ENCODE measurements at places on chromosomes 5 and 9.

GRCh38 chr5:61599370-61600122, 267.5 kb downstream of the ZSWIM6 start:
- no peak for DNase-seq

DNA sequence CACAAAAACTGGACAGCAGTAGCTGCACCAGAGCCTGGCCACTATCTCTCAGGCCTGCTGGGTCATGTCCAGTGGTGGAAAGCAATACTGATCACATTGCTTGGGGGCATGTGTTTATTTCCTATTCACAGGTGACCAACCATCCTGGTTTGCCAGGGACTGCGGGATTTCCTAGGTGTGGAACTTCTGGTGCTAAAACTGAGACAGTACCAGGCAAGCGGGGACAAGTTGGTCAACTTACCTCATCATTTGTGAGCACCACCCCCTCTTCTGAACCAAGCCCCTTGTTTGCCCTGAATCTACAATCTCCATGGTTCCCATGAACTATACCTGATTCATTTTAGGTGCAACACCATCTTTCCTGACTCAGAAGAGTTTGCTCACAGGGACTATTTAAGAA, 81.3 kb downstream of the TNC start:
- DNase-seq: no peak

GRCh38 chr5:176530393-176530982, 6.7 kb downstream of the RNF44 start:
- DNase-seq: no peak

GRCh38 chr5:55410845-55411244, 103.1 kb downstream of the MTREX start:
- DNase-seq: no peak

GRCh38 chr5:5135957-5136676, 4.0 kb upstream of the ADAMTS16 start:
- DNase-seq: no peak

DNA sequence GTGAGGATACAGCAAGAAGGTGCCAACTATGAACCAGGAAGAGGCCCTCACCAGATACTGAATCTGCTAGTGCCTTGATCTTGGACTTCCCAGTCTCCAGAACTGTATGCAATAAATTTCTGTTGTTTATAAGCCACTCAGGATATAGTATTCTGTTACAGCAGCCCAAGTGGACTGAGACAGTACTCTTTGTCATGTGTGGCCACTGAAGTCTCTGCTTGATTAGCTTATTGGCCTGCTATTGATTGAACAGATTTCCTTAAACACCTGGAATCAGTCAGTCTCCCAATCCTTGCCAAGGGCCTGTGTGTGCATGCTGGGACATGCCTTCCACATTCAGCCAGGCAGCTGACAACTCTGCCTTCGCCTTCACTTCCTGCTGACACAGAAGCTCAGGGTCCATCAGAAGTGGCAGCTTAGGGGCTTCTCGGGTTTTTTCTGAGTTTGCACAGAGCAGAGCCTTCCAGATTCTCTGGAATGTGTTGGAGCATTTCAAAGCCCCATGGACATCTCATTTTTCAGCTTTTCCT, 13.7 kb upstream of the ROR2 start:
- no peak for DNase-seq

DNA sequence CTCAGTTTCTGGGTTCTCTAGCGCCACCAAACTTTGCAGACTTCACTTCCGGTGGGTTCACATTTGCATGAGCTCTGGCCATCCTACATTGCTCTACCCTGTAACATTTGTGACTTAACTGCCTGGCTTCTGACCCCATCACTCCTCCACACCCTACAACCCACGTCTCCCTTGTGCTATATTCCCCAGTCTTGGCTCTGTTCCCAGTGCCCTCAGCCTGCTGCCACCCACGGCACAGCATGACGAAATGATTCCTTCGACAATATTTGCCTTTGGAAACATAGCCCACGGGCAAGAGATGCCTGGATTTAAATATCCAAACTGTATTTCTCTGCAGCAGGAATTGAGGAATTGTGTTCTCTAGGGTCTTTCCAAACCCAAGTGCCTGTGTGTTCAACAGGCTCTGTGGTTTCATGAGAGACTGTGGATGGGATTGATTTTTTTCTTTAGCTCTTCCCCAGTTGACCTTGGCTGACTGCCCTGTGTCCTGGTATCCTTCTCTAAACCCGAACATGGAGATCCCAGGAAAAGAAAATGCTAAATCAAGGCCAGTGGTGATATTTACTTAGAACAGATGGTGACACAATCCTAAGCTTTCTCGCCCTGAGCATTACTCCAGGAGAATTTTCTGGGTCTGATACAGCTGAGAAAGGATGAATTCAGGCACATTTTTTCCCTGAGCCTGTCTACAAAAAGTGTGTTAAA, 44.4 kb upstream of the GRIA1 start:
- no peak for DNase-seq

DNA sequence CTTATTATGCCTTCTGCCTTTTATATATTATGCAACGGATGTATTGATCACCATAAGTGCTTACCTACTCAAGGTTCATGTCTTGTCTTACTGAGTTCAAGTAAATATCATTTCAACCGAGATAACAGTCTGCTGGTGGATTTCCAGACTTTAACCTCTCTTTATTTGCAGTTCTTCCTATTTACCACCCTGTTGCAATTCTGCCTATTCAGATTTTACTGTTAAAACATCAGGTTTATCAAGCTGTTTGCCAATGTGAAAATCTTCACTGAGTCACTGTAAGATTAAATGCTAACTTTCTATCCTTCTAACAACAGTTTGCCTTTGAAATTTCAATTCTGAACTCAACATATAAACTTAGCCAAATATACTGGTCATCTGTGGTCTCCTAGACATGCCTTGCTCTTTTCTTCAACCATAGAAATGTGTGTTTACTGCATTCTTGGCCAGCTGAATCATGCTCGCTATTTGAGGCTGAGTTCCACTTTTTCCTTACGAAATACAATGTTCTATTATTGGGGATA, 471.7 kb upstream of the RORB start:
- no peak for DNase-seq

GRCh38 chr5:2369178-2369577, 382.3 kb downstream of the IRX2 start:
- DNase-seq: no peak

GRCh38 chr5:137201876-137202275, 297.2 kb downstream of the SPOCK1 start:
- DNase-seq: no peak

DNA sequence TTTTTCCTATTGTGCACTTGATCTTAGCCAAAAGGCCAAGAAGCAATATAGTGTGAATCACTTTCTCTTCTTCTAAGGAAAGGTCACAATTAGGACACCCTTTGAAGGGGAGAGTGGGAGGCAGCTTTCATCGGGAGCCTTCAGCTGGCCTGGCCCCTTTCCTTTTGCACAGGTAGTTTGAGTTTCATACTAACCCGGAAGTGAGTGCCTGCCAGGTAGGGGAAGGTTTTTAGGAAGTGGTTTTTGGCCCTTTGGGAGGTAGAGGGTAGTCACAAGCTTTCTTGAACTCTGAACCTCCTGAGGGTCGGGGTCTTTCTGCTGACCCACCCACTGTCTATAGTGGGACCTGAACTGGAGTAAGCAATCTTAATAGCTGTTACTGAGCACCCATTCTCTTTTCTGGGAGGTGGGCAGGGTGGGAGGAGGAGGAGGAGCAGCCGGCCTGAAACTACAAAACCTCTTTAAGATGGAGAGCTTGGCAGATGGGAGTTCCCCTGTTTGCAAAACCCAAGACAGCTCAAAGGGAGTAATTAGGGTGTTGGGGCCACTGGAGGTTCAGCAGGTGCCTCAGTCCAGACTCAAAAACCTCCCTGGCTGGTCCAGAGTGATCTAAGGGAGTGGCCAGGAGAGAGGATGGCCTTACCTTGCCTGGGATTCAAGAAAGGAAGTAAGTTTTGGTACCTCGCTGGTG, 6.0 kb downstream of the LARP1 start:
- DNase-seq: no peak
